ENCODE measurements at places on chromosomes 3 and 15.

- no peak for DNase-seq
These were observed 34.1 kb upstream of the POLG start for GRCh38 chr15:89368566-89369223.

- DNase-seq, result no peak
These were observed at the start of gene CDHR4 for GRCh38 chr3:49799761-49800160. CDHR4 (minus strand) TSS chr3:49799873; CDS start chr3:49799812, 61 bp downstream.

DNA sequence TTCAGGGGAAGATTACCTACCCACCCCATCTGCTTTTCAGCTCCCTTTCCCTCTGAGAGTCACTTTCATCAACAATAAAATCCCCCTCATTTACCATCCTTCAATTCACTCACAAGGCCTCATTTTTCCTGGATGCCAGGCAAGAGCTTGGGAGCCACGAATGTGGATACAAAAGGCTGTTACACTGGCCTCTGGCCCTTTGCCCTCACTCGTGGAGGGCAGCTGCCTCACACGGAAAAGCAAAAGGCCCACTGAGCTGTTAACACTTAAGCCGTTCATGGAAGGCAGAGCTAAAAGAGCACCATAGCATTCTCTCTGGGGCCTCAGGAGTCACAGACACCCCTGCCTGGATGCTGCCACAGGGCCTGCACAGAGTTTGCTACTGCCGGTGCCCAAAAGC, 102.4 kb upstream of the TUSC7 start:
- no peak for DNase-seq

DNA sequence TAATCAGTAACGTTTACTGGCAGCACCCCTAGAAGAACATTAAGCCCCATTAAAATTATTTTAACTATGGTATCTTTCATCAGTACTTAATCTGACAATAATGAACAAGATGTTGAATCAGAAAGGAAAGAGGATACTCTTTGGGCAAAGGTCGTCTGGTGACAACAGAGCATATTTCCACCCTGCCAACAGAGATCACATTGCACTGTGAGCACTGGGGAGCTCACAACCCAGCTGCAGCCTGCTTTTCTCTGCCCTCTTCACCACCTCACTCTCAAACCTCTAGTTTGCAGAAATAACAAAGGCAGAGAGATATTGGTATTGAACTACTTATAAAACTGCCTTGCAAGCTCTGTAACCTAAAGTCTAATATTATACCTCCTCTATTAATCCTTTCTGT, 130.0 kb downstream of the FBN1 start:
- DNase-seq, result no peak

DNA sequence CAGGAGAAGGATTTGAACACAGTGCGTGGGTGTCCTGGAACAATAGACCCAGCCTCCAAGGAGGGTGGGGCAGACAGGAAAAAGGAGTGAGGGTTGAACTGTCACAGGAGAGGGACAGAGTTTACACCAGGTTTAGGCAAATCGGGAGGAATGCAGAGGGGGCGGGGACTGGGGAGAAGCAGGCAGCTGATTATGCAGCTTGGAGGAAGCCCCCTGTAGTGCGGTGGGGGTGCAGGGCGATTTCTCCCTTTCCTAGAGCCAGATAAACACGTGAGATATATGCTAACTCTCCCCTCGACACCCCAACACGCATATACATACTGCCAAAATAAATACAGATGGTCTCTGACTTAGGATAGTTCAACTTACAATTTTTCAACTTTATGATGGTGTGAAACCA, 108.6 kb upstream of the PRR20G start:
- no peak for DNase-seq

Data from DMS79 treated with DMSO at 0.1 percent for 48 hours (cell line).